ENCODE measurements at places on chromosomes 6 and 20.
A peak's percentile ranks its signal among the peaks of the same experiment; 100 is the strongest.

DNA sequence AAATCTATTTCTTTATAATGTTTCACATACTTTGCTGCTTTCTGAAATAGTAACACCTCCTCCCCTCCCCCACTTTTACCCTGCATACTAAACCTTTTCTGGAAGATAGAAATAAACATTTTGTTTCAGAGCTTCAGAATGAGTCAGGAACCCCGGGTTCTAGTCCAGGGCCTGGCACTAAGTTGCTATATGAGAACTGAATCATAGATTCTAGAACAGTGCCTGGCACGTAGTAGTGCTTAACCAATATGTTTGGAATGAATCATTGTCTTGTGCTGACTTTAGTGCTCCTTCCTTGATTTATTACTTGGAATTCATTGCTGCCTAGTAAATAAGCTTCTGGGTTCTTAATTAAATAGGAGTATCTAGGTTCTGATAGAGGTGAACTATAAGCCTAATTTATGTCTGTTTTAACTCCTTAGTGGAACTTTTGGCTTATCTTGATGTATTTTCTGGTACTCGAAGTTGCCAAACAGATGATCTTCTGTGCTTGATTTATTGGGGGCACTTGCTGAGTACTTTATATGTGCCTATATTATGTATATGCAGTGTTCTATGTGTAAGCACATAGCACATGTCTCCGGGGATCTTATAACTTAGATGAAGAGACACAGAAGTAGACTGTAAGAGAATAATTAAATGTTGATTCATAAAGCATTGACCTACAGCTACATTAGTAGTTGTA is 18.6 kb downstream of the TAB2 start:
- peak; percentile 57 for DNase-seq

DNA sequence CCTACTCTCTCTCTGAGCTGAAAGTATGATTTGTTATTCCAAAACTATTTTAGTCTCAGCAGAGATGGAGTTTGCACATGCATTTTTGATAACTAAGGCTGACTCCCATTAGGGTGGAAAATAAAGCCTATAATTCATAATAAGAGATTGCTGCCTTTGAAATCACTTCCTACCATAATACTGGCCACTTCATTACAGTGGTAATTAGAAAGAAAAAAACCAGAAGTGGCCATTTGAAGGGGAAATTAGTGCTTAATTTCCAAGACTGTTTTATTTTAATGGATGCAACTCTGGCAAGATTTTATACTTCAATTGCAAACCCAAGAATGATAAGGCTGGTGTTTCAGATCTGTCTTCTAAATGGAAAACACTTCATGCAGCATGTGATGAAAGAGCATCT is 43.4 kb downstream of the SLC35B3 start:
- DNase-seq = no peak

DNA sequence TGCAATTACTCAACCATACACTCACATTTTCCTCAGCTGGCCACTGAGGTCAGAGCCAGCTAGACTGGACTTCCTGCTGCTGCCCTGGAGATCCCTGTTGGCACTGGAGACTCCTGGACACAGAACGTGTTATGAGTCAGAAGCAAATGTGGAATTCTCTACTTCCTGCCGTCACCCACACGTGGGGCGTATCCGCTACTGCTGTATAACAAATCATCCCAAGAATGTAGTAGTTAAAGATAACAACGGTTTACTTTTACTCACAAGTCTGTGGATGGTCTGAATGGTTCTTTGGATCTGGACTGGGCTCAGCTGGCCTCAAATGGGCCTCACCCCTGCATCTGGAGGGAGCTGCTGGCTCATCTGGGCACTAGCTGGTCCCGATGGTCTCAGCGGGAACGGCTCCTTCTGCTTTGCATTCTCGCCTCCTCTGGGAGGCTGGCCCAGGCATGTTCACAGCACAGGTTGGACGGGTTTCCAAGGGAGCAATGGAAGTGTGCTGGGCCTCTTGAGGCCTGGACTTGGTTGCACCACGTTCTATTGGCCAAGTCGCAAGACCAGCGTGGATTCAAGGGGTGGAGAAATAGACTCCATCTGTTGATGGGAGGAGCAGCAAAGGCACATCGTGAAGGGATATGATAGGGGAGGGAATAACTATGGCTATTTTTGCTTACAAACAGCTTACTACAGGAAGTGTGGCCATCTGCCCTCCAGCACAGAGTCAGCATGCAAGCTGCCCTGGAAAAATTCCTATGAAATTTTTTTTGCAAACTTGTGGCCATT is 118.5 kb downstream of the SNX5 start:
- peak; percentile 99 for DNase-seq

GRCh38 chr6:170254315-170255213 is 36.3 kb downstream of the DLL1 start:
- no peak for DNase-seq

DNA sequence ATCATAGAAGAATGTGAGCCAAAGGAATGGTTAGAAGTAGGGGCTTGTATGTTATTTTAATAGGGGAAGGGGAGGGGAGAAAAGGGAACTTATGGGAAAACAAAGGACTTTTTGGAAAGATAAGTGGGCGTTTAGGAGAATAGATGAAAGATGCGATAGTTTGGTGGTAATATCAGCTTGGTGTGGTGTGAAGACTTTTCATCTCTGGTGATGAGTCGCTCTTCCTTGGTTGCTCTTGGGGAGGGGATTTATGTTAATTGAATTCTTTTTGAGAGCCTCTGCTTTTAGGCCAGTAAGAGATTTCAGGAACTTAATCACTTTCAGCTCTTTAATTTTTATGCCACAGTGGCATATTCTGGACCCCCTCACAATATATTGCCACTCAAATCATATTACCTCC is 10.8 kb downstream of the HECA start:
- no peak for DNase-seq

GRCh38 chr20:24542721-24543120 is 73.3 kb downstream of the SYNDIG1 start:
- no peak for DNase-seq

GRCh38 chr6:124613031-124613430 is 349.2 kb upstream of the RNF217 start:
- DNase-seq = no peak

DNA sequence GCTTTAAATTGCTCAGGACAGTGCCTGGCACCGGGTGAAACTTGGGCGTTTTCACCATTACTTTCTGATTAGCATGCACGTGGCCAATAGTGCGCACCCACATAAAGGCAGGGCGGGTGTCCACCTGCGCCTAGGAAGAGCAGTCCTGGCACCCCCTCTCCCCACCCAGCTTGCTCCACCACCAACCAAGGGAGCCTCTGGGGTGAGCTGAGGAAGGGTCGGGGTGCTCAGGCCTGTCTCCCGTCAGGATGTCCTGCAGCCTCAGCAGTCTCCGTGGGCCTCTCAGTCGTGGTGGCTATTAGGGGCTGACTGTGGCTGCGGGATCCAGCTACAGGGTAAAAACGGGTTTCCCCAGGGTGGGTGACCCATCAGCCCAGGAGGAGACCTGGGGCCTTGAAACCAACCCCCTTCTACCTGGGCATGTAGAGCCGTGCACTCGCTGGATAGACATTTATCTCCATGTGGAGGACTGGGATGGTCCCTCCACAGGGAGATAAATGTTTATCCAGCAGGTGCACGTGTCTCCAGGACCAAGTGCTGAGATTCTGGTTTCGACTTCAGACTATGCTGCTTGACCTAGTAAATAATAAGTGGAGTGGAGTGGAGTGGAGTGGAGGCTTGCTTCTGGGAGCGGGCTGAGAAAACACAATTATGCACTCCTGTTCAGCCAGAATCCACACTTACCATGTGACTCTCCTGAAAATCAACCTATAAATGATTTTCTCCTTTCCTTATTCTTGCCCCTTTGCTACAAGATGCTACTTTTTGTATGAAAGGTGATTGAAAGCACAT is 91.1 kb downstream of the ZDHHC14 start:
- DNase-seq = no peak

DNA sequence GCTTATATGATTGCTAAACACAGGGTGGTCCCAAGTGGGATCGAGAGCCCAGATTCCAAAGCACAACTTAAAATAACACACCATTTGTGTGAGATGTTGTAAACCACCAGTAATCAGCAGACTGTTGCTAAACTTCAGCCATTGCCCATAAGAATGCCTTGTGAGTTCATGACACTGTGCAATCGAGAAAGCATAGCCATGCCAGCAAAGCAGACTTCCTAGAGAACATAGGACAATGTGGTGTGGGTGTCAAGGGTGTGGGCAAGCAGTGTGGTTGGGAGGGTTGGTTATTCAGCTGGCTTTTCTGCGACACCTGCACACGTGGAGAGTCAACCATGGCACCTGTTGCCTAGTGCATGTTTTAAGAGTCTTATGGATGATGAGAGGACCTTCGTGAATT is 16.1 kb upstream of the CALHM6 start:
- DNase-seq = no peak

GRCh38 chr20:52083627-52084232 is 107.8 kb downstream of the ZFP64 start:
- peak; percentile 12 for DNase-seq

DNA sequence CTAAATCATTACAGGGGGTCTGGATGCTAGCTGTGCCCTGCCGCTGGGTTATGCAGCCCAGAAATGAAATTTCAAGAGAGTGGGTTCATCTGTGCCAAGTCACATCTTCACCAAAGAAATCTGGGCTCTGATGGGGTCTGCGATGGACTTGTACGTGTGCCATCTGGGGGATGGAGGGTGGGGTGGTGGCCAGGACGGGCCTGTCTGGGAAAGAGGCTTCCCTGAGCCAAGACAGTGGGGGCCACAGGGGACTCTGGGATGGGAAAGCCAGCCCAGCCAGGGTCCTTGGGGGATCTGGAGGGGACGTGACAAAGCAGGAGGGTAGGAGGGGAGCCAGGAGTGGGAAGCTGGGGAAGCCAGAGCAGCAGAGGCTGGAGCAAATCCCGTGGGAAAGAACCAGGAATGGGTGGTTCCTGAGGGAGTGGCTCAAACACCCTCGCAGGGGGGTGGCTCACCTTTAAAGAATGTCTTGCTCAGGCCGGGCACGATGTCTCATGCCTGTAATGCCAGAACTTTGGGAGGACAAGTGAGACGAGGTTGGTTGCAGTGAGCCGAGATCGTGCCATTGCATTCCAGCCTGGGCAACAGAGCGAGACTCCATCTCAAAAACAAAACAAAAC is 36.3 kb upstream of the SULF2 start:
- peak; percentile 45 for DNase-seq

DNA sequence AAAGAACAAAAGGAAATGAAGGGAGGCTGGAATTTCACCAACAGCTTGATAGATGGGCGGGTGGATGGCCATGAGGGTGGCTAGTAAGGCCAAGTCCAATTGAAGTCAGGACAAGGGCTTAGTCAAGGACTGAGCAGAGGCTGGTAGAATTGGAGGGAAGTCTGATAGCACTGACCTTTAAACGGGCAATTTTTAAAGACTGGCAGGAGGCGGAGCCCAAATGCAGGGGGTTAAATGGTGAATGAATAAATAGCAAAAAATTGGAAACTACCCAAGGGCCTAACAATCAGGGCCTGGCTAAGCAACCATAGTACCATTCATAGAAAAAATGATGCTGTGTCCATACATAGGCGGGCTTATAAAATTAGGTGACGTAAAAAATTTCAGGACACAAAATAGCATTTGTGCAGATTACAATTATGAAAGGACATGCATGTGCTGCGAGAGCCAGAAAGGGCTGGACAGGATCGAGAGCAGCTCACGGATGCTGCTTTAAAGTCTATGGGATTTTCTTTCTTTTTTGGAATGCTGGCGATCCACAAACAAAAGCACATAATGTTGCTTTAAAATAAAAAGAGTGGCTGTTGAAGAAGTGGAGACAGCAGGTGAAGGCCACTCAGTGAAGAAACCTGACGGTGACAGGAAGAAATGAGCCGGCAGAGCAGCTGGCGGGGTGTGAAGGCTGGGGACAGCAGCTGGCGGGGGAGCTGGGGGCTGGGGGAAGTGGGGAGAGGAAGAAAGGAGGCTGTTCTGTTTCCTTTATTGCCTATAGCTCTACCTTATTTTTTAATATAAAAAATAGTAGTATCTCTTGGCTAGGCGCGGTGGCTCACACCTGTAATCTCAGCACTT is 42.8 kb upstream of the TAF8 start:
- no peak for DNase-seq

DNA sequence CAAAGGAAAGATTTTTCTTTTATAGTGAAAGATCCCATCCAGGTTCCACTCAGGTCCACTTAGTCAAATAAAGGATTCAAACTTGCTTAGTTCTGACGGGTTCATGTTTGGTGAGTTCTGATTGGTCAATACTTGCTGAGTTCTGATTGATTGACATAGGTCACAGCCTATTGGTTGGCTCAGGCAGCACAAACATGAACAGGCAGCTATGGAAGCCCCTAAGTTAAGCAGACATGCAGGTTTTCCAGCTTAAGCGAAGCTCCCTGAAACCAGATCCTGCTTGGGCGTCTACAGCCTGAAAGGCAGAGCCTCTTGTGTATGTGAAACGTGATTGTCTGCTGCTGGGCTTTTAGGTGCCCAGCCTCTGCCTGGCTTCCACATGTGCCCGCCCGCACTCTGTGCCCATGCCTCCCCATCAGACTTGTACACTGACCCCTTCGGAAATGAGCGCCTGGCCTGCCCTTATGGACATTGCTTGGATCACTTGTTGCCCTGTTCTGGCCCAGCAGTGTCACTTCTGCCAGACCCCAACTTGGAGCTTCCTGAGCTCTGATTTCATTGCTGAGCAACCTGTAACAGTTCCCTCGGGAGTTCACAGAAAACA is 45.4 kb upstream of the ECI2 start:
- peak; percentile 49 for DNase-seq

- DNase-seq = no peak
Observed at GRCh38 chr6:166578536-166579236, 7.8 kb downstream of the RAMACL start.

GRCh38 chr20:34954904-34955230 is 739 bp downstream of the GSS start:
- DNase-seq = peak; percentile 37

DNA sequence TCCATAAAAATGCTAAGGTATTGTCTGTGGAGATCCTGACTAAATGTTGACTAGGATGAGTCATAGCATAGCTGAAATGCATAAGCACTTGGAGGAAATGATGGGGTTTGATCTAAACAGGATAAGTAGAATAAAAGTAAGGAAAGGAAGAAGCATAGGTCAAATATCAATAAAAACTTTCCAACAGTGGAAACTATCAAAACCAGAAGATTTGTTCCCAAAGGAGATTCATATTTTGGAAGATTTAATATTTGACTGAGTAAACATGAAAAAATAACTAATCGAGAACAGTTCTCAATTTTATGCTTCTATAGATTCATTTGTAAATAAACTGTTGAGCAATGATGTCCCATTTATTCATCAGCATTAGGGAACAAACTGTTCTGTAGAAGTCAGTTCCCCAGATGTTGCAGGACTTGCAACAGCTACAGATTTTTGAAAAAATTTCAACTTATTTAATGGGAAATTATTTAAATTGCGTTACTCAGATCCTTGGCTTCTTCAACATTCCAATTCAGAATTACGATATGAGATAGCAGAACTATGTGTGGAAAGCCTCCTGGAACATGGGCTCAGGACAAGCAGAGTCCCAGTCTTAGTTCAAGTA is 133.7 kb upstream of the TBX18 start:
- DNase-seq = peak; percentile 72

GRCh38 chr6:99151634-99152346 is 197.7 kb downstream of the FAXC start:
- peak; percentile 28 for DNase-seq

GRCh38 chr20:1696521-1697209 is 39.1 kb upstream of the SIRPG start:
- DNase-seq = no peak
